NCI-H187 treated with DMSO at 0.1 percent for 48 hours (cell line): ENCODE measurements at places on chromosomes 12 and 14.

GRCh38 chr12:100733817-100734593 lies 60.6 kb upstream of the ANO4 start:
- DNase-seq = peak; percentile 26

DNA sequence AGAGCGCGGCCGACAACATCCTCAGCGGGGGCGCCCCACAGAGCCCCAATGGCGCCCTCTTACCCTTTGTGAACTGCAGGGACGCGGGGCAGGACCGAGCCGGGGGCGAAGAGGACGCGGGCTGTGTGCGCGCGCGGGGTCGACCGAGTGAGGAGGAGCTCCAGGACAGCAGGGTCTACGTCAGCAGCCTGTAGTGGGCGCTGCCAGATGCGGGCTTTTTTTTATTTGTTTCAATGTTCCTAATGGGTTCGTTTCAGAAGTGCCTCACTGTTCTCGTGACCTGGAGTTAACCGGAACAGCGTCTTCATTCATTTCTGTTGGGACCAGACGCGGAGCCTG lies 103.8 kb upstream of the FKBP4 start:
- DNase-seq = no peak

- no peak for DNase-seq
These were observed 244.1 kb downstream of the BTG1 start for GRCh38 chr12:91901381-91902074.

- no peak for DNase-seq
These were observed at the start of gene SRGAP1 for GRCh38 chr12:63844391-63845341. Gene SRGAP1 (plus strand): TSS chr12:63844700. CDS start chr12:63844817, 117 bp downstream.

GRCh38 chr14:58133739-58134138 lies 18.3 kb downstream of the ARMH4 start:
- no peak for DNase-seq

GRCh38 chr12:92733661-92734060 lies 30.9 kb downstream of the PLEKHG7 start:
- no peak for DNase-seq

GRCh38 chr14:102095231-102095870 lies 8.5 kb upstream of the HSP90AA1 start:
- DNase-seq = no peak

DNA sequence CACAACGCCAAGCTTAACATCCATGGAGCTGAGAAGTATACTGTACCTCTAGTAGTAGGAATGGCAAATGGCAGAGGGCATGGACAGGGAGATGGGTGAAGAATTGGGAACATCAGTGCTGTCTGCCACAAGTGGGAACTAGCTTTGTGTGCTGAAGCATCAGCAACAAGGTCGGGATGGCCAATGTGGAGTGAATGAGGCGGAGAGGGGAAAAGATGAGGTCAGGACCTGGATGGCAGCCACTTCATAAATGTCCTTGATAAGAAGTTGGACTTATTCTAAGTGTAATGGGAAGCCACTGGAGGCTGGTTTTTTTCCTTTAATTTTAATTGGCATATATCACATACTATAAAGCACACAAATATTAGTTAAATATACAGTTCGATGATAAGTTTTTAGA lies 21.9 kb upstream of the CLMN start:
- DNase-seq = no peak

DNA sequence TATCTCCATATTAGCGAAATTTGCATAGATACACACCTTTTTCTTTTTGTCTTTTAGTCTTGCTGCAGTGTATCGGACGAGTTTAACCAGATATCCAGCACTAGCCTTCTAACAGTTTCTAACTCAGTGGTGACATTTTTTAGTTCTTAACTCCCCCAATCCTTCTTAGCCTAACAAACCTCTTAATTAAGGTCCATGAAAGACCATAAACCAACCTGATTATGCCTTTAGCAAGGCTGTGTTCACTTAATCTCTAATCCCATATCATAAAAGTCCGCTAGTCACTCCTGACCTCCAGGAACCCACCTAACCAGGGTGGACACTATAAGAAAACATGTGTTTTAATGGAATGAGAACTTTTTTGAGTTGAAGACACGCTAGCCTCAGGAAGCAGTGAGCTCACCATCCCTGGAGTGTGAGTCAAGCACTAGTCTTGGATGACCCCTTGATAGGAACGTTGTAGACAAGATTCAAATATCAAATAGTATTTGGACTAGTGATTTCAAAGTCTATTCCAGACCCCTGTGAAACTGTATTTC lies 9.5 kb downstream of the CDKN1B start:
- no peak for DNase-seq

DNA sequence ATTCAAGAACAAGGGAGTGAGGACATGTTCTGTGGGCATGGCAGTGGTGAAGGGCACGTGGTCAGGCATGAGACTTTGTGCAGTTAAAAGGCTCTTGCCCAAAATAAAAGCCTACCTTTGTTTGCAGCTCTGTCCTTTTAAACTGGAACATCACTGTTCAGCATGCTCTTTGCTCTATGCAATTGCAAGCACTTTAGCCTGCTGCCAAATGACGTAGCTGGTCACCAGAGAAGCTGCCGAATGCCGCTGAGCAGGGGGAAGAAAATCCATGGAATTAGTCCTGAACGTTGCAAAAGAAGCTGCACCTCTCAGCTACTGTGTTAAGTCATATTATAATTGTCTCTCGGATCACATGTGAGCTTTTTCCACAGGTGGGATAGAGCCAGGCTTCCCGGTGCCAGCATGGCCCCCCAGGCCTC lies 176.3 kb upstream of the DIO2 start:
- no peak for DNase-seq

GRCh38 chr14:56817396-56817921 lies 7.2 kb upstream of the OTX2 start:
- no peak for DNase-seq

- DNase-seq = no peak
These were observed 3.4 kb upstream of the AP1G2 start for GRCh38 chr14:23570806-23571483.

DNA sequence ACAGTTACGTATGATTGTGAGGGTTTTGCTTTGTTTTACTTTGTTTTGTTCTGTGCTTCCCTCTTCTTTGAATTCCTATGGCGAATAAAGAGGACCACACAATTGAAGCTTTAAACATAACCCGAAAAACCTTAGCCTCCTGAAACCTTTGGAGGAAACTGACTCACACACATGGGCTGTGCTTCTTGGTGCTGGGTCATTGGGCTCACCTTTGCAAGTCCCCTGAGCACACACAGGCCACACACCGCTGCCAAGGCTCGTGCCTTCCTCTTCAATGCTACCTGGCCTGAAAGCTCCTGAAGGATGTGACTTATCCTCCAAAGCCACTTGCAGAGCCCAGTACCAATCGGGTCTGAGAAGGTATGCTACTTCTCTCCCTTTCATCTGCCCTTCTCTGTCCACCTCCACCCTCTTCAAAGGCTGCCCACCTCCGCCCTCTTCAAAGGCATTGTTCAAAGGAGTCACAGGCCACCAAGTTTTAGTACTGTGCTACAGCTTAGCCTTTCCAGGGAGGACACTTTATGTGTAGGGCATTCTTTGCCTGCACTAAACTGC lies 114.6 kb downstream of the FOXN3 start:
- DNase-seq = no peak

- DNase-seq = no peak
These were observed 77.2 kb upstream of the DYNC1H1 start for GRCh38 chr14:101887219-101887618.

GRCh38 chr14:92568621-92569479 lies 55.3 kb downstream of the RIN3 start:
- no peak for DNase-seq

GRCh38 chr12:4817880-4818279 lies 91.8 kb upstream of the KCNA1 start:
- peak; percentile 48 for DNase-seq

DNA sequence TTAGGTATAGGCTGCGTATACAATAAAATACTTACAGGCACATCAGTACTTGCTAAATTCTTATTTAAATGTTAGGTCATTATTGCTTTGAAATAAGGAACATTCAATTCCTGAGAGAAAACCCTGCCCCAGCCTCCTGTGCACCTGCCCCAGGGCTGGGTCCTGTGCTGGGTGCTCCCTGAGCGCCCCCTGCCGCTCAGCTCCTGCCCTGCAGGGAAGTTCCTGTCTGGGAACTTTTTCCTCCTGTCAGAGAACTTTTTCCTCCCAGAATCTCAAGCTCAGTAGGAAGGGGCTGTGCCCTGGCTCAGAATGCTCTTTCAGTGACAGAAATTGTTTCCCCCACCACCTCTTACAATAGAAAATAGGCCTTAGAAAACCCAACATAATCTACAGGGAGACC lies 751.1 kb downstream of the TMEM121 start:
- DNase-seq = no peak

DNA sequence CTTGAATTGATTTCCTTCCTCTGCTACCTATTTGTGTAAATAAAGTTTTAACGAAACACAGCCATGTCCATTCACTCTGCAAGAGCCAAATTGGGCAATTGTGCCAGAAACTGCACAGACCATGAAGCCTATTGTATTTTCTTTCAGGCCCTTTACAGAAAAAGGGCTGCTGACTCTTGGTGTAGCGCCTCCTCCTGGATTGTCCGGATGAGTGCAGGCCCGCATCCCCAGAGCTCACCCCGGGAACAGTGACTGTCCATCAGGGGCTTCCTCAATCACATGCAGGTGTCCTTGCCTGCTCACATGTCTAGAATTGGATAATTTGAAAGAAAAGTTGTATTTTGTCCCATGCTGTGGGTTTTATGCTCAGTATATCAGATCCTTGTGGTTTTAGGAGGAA lies 1282.2 kb downstream of the AACS start:
- no peak for DNase-seq

GRCh38 chr14:100530270-100531072 lies 56.7 kb downstream of the BEGAIN start:
- DNase-seq = no peak

GRCh38 chr12:91154131-91154530 lies 28.5 kb downstream of the DCN start:
- no peak for DNase-seq

- DNase-seq = no peak
These were observed 4.6 kb downstream of the SALL2 start for GRCh38 chr14:21521501-21521900.

GRCh38 chr14:65015391-65015790 lies 28.7 kb downstream of the FNTB start:
- no peak for DNase-seq

- DNase-seq = no peak
These were observed 116.0 kb upstream of the PARP11 start for GRCh38 chr12:3989218-3989550.

DNA sequence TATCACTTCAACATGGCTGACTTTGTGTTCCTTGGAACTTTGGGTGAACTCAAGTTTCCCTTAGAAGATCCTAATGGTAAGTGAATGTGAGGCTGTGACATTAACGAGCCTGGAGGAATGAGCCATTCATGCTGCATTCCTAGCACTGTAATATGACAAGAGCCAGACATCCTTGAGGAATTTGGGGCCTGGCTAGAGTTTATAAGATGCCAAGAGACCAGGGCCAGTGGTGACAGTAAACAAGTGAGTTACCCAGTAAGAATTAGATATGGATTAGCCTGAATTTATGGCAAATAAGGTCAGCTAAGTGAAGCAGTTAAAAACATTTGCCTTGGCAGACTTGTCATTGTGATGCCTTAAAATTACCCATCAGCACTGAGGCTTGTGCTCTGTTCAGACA lies 232.4 kb downstream of the AKAP6 start:
- DNase-seq = no peak

GRCh38 chr12:132496710-132497109 lies 6.8 kb downstream of the FBRSL1 start:
- DNase-seq = no peak

DNA sequence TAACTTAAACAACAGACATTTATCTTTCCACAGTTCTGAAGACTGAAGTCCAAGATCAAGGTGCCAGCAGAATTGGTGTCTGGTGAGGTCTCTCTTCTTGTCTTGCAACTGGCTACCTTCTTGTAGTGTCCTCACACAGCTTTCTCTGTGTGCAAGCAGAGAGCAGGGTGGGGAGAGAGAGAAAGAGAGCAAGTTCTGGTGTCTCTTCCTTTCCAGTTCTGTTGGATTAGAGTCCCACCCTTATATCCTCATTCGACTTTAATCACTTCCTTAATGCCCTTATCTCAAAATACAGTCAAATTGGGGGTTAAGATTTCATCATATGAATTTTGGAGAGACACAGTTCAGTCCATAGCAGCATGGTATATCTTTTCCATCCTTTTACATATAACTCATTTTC lies 40.8 kb downstream of the DYRK2 start:
- DNase-seq = no peak

DNA sequence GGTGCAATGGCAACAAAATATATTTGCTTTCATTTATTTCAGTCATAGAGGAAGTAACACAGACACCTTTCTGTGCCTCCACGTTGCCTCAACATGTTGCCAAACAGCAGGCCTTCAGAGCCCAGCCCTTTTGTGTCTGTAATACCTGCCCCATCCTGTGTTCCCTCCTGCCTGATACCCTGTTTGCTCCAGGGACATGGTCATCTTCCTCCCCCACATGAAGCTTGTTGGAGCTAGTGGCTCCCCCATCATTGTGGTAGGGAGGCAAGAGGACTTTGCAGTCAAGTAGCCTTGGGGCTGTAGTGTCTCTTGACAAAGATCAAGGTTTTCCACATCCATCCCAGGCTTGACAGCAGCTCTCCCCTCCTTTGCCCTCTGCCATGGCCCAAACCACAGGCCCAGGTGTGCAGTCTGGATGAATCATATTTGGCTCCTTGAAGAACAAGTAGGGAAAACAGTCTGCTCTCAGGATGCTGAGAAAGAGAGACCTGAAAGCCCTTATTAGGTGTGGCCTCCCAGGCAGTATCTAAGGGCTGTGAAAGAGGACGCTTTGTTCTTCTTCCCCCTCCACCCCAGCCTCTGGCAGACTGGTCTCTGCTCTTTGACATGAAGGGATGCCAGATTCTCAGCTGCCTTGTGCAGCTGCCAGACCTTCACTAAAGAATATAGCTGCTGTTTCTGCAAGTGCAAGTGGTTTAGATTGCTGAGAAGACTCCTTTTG lies 329.0 kb downstream of the C12orf75 start:
- DNase-seq = no peak

- no peak for DNase-seq
These were observed 17.8 kb downstream of the SRRM4 start for GRCh38 chr12:118999107-118999506.

- no peak for DNase-seq
These were observed 32.5 kb upstream of the LALBA start for GRCh38 chr12:48602192-48602989.
